ENCODE measurements at places on chromosomes 7 and 10. TPM values are rescaled to one million over a fixed set of nuclear protein-coding genes. Genes with fewer than 3 reads are reported as not detected.

The BTBD16 gene
- polyA plus RNA-seq = not detected

The VDAC2 gene
- 151 TPM for polyA plus RNA-seq

The ELOVL3 gene
- polyA plus RNA-seq = not detected

The HTR5A gene
- not detected for polyA plus RNA-seq

The NCAPG2 gene
- polyA plus RNA-seq = 3.7 TPM

The SCIN gene
- not detected for polyA plus RNA-seq

The DLX6 gene
- polyA plus RNA-seq = not detected

The NPFFR1 gene
- not detected for polyA plus RNA-seq

The FASTK gene
- 44.2 TPM for polyA plus RNA-seq

The SLC26A3 gene
- polyA plus RNA-seq = not detected

The POU6F2 gene
- not detected for polyA plus RNA-seq

The DCLRE1A gene
- polyA plus RNA-seq = 4.8 TPM

The MSS51 gene
- 0.07 TPM for polyA plus RNA-seq

The CPXM2 gene
- polyA plus RNA-seq = not detected

The CTAGE4 gene
- polyA plus RNA-seq = 0.44 TPM

GRCh38 chr10:63457594-63457993, 8.2 kb downstream of the JMJD1C start:
- DNase-seq = no peak

- no peak for DNase-seq
Measured at GRCh38 chr7:125926621-125927020, 997.0 kb upstream of the POT1 start.

DNA sequence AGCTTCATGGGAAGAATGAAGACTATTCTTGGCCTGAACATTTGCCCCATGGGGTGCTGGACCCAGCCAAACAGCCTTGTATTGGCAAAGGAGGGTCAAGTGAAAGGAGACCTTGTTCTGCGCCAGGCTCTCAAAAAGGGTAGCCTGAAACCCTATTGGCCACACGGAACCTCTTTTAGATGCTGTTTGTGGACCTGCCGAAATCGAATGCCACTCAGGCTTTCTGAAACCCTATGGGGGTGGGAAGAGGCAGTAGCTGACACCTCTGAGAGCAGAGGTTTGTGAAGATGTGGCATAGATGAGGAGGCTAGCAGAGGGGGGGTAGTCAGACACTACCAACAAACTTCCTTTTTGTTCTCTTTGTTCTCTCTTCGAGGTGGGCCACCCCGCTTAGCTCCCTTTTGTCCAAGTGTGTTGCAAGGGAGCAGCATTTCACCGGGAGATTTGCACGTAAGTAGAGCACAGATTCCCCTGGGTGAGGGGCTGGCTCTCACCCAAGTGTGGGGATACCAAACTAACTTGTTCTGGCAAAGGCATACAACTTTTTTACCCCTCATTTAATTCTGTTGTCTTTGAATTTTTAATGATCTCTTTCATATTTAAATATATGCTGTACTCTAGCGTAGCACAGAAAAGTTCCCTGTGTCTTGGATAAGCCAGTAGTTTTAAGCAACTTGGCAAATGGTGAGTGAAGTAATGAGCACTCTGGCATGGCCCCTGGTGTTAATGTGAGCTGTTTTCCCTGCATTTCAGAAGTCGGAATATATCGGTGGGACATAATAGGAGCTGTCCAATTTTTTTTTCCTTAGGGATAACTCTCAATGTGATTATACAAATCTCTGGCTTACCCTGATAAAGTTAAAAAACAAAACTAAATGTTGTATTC, 107.7 kb downstream of the SEPTIN7 start:
- no peak for DNase-seq

- no peak for DNase-seq
Measured at GRCh38 chr7:83695128-83695960, 46.4 kb upstream of the SEMA3E start.

DNA sequence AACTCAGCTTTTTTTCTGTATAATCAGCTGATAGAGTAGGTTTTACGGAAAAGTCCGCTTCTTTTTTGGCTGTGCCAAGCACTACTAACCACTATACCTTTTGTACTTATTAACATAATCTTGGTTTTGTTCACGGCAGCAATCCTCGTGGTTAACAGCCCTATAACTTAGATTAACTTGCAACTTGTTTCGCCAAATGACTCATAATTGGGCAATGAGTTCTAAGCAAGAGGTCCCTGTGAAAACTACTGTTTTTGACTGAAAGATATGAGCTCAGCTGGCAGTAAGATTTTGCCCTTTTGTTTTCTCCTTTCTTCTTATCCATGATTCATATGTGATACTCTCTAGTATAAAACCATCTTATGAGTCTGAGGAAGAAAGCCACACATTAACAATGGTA, 345.0 kb upstream of the PCDH15 start:
- DNase-seq = no peak

DNA sequence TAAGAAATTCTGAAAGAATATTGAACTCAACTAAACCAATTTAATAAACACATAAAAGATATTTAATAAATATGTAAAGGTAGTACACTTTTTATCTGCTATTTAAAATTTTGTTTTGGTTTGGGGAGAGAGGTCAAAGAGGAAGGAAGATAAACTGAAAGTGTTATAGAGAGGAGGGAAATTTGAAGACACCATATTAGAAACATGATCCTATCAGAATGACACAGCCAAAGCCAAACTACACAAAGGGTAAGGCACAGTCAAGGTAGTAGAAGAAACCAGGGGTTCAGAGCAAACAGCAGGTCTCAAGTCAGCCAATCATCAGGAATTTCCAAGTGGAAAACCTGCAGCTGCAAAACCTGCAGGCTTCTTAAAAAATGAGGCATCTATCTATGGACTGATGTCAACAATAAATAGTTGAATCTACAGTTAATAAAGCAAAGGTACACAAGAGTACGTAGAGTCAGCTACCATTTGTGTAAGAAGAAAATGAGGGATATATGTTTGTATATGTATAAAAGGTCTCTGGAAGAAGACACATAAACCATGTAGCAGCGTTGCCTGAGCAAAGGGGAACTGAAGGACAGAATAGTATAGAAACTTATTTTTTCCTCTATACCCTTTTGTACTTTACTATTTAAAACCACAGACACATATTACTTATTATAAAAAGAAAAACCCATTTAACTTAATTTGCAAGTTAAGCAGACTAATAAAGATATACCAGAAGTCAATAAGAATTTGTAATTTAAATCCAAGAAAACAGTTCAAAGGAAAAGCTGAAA, 10.0 kb downstream of the ZNF800 start:
- DNase-seq = no peak

GRCh38 chr7:152911226-152911560, 151.6 kb downstream of the ACTR3B start:
- no peak for DNase-seq

- no peak for DNase-seq
Measured at GRCh38 chr10:21728618-21729017, 194.6 kb downstream of the MLLT10 start.

DNA sequence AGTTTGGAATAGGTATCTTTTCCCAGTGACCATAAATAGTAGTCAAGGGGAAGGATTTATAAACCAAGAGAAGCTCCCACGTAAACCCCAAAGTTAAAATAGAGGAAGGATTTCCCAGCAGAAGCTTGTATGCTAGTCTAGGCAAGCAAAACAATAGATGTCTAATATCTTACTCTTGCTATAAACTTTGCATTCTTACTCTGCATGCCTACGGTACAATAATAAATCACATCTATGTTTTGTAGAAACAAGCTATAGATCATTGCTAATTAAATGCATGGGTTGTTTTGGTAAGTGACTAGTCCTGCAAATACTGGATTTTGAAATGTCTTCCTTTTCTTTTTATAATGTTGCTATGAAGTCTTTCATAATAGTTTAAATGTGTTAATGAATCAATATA, 585.5 kb downstream of the INHBA start:
- no peak for DNase-seq

GRCh38 chr7:96328016-96328415, 6.1 kb upstream of the SLC25A13 start:
- DNase-seq = no peak

- no peak for DNase-seq
Measured at GRCh38 chr10:52751337-52751736, 21.2 kb downstream of the MBL2 start.

GRCh38 chr7:66952343-66953043, 31.5 kb downstream of the TMEM248 start:
- DNase-seq = no peak

DNA sequence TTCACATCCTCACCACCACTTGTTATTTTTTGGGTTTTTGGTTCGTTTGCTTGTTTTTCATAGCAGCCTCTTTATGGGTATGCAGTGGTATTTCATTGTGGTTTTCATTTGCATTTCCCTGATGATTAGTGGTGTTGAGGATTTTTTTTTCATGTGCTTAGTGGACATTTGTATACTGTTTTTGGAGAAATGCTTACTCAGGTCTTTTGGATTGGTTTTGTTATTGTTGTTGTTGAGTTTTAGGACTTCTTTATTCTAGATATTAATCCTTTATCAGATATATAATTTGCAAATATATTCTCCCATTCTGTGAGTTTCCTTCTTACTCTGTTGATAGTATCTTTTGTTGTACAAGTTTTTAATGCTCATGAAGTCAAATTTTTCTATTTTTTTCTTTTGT, 42.8 kb downstream of the GAD2 start:
- DNase-seq = no peak

DNA sequence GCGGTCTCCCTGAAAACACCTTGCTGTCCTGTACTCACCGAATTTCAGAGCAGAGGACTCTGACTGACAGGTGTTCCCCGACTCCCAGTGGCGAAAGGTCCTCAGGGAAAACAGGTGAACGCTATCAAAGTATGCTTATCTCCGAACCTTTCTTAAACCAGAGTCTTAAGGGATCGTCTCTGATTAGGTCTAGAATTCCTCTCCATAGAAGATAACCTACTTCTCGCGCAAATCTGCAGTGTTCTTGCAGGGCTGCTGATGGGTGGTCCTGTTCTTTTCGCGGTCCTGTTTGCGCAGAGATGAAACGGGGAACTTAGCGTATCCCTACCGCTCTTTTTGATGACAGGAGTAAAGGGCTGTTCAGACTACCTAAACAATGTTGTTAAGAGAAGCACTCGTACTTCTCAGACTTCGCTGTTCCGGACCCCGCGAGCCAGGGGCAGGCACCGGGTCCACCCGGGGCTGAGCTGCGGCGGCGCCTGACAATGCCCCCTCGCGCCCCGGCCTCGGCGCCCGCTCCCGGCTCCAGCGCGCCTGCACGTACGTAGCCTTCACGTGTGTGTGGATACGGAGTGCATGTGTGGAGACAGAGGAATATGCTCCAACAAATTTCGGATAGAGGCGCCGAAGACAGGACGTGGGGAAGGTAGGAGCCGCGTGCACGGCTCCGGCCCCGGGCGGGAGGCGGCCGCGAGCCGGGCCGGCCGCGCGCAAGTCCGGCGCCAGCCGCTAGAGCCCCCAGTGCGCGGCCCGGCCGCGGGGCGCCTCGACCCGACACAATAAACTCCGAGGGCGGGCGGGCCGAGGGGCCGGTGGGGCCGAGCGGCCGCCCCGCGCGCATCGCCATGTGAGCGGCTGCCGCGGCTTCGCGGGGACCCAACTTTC, 766 bp upstream of the ZMYND11 start:
- peak; percentile 27 for DNase-seq

DNA sequence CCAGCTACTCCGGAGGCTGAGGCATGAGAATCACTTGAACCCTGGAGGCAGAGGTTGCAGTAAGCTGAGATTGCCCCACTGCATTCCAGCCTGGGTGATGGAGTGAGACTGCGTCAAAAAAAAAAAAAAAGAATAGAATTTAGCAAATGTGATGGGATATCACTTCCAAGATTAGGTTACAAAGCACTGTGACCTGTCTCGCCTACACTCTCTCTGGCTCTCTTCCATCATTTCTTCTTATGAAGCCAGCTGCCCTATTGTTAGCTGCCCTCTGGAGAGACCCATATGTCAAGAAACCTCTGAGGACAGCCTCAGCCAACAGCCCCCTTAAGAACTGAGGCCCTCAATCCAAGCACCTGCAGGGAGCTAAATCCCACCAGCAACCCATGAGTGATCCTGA, 28.2 kb downstream of the ARHGAP21 start:
- DNase-seq = no peak

All from naive thymus-derived CD8-positive, alpha-beta T cell (primary cell).